Epithelial cell of esophagus (primary cell): ENCODE measurements at places on chromosomes 6 and 20.

DNA sequence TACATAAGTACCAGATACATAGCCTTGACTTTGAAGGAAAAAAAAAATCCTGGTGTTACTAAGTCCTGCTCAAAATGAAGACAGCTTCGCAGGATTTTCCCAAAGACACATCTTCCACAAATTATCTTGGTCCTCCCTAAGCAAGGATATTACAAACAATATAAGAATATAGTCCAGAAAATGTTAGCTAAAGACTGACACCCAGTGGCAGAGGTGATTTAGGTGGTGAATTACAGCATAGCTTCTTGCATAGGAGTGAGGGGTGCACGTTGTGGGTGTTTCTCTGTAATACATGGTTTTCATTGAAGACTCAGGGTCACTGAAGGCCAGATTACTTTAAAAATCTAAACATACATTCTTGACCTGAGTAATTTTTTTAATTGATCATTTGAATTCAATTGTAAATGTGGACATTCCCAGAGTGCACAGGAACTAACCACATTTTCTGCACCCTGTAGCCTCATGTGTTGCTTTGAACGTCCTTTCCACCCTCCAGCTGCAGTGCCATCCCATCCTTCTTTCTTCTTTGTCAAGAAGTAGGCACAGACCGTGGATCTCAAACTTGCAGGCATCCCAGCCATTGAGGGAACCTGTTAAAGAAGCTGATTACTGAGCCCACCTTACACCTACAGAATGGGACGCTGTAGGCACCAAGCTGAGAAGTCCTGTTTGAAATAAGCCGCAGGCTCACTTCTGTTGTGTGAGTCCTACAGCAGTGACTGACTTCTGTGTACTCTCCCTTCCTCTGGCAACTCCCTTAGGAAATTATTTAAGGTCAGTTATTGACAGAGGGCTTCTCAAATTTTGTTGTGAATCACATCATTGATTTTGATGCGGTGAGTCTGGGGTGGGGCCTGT lies 102.6 kb downstream of the PERP start:
- peak; percentile 62 for DNase-seq

DNA sequence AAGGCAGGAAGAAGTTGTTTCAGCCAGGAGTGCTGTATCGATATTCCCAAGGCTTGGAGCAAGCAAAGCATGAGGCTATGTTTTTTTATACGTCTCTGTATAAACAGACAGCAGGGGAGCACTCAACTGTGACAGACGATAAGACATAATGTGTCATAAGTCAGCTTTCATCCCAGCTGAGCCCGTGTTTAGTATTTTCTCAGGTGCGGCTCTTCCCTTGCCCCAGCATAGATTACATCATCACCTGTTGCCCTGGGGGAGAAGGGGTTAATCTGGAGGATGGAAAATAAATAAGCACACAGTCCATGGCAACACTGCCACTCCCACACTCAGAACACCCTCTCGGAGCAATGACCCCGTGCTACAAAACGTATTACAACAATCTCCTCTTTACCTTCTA lies 22.1 kb upstream of the KCNK5 start:
- peak; percentile 21 for DNase-seq

DNA sequence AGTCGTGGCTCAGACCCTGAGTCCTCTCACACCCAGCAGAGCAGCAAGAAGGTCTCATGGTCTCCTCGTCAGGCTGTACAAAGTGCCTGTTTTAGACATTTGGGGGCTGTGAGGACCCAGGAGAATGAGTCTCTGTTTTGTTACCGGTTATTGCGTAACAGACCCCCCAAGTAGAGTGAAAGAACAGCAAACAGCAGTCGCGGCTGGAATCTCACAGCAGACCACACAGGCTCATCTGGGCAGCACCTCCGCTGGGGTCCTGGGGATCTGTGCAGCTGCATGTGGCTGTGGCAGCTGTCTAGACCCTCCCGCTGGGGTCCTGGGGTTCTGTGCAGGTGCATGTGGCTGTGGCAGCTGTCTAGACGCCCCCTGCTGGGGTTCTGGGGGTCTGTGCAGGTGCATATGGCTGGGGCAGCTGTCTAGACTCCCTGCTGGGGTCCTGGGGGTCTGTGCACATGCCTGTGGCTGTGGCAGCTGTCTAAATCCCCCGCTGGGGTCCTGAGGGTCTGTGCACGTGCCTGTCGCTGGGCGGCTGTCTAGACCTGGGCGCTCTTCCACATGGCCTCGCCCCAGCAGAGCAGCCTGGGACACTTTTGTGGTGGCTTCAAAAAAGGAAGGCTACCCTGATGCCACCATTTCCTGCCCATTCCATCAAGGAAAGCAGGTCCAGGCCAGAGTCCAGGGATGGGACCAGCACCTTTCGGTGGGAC lies 24.7 kb downstream of the ENTPD6 start:
- no peak for DNase-seq

- no peak for DNase-seq
Measured at GRCh38 chr6:41442800-41443501, 103.2 kb upstream of the FOXP4 start.

- DNase-seq, result no peak
Measured at GRCh38 chr6:43924222-43924702, 154.3 kb downstream of the VEGFA start.

DNA sequence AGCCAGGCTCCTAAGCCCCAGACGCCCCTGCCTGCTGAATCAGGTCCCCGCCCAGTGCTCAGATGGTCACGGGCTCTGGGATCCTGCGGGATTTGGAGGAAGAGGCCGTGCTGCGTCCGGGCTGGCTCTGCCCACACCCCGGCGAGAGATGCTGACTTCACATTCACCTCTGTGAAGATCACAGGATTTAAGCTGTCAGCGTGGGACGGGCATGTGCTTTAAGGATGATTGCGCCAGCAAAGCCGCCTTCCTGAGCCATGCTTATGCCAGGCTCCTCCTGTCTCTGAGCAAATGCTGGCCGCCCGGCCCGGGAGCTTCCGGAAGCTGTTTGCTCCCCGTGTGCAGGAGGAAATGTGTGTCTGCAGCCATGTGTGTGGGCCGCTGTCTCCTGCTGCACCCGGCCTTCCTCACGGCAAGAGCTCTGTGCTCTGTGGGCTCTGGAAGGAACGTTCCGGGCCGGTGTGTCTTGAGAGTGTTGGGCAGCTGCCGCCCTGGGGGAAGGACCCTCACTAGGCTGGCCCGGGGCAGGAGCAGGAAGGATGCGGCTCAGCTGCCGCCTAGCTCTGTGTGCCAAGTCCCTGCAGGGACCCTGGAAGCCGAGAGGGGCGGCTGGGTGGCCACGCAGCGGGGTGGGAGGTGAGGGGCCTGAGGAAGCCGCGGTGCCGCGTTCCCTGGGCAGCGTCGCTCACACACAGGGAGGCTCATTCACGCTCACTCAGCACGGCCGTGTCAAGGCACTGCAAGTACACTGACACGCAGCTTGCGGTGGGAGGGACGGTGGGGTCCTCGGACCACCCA lies 19.0 kb upstream of the BHLHE23 start:
- DNase-seq, result peak; percentile 43

- no peak for DNase-seq
Measured at GRCh38 chr6:36924778-36925374, 29.7 kb upstream of the PI16 start.
